Activated T-helper 1 cell treated with anti-CD3 and anti-CD28 coated beads, Interleukin-2, amount 50 U/mL, for 16 hours (primary cell): ENCODE measurements at places on chromosomes 2 and 18.

GRCh38 chr2:150169237-150169629 lies 318.2 kb downstream of the RND3 start:
- DNase-seq = no peak

- no peak for DNase-seq
Observed at GRCh38 chr18:57984490-57985115, 59.4 kb upstream of the NEDD4L start.

DNA sequence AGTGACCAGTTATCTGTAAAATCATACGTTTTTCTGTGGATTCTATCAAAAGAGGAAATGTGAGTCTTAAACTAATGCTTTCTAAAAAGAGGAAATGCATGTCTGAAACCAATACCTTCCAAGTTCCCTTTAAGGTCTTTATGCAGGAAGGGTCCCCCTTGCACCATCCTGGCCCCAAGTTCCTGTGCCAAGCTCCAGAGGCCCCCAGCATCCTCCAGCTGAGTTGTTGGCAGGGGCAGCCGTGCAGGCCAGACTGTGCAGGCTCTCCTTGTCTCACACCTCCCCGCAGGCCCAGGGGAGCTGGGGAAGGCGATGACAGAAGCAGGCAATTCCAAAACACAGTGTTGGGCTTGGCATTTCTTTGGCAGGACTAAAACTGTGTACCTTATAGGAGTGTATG lies 39.2 kb downstream of the DPYSL5 start:
- no peak for DNase-seq

- no peak for DNase-seq
Observed at GRCh38 chr18:58819051-58819450, 45.6 kb upstream of the ZNF532 start.

DNA sequence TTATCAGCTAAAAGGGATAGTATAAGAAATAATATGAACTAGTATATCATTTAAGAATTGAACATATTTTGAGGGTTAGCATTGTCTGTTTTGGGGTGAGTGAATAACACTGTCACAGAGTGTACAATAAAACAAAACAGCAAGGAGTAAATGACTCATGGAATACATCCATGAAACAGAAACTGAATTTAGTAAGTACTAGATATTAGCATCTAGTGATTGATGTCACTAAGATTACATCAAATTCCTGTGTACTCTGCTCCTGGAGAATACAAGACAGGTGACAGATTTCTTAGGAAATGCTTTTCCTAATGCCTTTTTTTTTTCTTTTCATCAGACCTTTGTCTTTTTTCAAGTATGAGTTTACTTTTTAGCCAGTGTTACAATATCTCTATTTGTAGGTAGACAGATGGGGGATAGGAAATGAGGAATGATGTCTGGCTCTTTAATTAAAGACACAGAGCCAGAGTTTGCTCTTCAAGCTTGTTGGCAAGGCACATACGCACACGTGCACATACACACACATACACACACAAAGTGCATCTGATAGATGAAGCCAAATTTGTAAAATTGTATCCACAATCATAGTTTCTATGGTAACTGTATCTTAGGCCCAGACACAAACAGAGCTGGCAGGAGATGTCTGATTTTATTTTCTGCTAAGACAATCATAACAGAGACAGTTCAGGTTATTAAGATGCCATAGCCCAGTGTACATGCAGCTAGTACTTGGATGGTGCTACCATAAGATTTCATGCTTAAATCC lies 138.2 kb upstream of the NRP2 start:
- no peak for DNase-seq

GRCh38 chr2:216202626-216203250 lies 93.6 kb downstream of the XRCC5 start:
- DNase-seq = no peak

DNA sequence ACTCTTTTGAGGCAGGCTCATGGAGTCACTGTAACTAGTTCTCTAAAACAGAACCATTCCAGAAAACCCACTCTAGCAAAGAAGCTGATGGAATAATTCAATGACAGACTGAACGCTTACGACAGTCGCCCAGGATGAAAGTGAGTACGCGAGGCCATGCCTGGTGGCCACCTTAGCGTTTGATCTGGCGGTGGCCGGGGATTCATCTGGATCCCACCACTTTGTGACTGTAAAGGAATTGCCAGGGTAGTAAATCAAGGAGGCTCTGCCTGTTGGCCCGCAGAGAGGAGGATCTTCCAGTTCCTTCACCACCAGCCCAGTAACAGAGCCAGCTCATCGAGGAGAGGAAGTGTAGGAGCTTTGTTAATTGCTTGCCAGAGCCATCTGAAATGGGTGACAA lies 34.6 kb downstream of the GREB1 start:
- no peak for DNase-seq

DNA sequence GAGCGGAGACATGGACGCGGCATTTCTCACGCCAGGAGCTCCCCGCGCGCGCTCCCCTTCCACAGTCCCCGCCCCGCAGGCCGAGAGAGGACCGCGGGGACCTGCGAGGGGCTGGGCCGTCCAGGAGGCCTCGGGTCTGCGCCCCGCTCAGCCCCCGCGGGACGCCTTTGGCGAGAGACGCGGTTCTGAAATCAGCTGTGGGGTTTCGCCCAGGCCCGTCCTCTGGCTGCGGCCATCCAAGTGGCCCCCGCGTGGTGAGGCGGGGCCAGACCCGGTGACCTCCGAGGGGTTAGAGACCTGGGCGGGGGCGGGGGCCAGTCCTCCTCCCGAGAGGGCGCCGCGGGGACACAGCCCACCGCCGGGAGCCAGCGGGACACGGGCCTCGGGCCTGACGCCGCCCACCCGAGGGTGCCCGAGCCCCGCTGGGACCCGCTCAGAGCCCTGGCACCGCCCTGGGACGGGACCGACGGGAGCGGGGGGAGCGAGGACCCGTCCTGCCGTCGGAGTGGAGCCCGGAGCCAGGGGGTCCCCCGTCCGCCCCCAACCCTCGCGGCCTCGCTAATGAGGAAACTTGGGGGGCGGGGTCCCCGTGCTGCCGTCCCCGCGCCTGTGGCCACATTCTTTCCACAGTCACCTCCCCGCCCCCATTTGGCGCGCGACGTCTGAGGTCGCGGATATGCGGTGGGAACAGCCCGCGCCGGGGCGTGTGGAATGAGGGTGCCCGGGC lies 6.1 kb upstream of the SALL3 start:
- DNase-seq = no peak

DNA sequence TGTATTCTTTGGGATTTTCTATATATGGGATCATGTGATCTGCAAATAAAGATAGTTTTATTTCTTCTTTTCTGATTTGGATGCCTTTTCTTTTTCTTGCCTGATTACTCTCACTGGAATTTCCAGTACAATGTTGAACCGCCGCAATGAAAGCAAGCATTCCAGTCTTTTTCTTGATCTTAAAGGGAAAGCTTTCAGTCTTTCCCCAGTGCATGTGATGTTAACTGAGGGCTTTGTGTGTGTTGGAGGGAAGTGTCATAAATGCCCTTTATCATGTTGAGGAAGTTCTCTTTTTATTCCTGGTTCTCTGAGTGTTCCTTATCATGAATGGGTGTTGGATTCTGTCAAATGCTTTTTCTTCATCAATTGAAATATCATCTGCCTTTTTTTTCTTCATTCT lies 16.9 kb upstream of the CYBRD1 start:
- DNase-seq = no peak

DNA sequence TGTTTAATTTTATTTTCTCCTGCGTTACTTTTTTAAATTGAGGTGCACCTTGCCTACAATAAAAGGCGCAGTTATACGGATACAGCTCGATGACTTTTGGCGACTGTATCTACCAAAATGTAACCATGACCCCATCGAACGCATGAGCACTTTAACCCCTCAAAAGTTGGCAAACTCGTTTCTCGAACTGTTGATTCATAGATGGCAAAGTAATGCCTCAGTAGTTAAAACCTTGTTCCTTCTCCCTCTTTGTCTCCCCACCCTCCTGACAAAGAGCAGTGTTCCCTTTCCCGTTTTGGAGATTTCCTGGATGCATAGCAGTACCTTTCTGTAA lies 577 bp downstream of the MOGAT1 start:
- no peak for DNase-seq

GRCh38 chr2:64640153-64641044 lies 13.3 kb downstream of the SERTAD2 start:
- no peak for DNase-seq

DNA sequence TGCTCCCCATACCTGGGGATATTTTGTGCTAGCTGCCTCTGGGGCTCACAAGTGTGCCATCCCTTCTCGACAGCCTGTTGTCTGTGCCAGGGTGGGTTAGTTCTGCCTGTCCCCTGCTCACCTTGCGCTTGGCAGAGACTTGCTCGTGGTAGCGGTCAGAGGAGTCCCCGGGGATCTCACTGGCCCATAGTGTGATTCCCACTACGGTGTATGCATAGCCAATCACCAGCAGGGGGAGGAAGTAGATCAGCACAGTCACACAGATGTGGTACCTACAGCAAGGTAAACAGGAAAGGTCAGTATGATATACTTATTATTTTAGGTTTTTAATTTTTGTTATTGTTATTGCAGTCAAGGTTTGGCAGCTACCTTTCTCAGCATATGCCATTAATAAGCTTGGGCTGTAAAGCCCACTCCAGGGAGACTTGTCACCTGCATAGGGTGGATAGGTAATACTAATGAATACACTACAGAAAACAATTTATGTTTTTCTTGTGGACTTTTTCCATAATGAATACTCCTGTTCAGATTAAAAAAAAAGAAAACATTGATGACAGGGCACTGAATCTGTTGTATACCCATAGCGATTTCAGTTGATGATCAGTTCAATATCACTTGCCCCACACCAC lies 95.2 kb downstream of the POLE4 start:
- no peak for DNase-seq

DNA sequence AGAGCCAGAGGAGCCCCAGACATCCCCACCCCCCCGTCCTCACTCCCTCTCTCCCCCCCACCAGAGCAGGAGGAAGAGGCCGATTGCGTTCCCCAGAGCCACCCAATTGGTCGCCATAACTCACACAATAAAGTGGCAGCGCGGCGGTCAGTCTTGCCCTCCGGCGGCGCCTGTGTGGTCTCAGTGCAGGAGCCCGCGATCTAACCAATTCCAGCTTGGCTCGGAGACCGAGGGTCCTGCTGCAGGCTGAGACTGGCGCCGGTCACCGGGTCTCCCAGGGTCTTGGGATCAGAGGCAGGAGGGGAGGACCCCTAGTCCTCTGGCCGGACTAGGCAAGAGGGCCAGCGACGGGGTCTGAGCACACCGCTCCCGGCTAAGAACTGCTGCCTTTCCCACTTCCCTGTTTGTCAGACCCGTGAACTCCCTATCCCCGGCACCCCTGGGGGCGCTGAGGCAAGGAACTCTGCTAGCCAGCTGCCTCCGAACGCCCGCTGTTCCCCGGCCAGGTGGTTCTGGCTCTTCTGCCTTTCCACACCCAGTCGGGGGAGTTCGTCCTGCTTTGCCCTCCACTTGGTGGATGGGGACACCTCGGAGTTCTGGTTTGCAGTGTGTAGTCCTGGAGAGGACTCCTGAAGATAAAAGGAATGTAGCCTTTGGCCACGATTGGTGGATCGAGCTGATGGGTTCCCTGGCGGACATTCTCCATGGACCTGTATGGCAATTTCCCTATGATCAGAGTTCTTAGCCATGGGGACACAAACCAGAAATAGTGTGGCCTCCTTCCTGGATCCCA lies 1.0 kb upstream of the HOXD12 start:
- DNase-seq = no peak

- no peak for DNase-seq
Observed at GRCh38 chr2:144208924-144209323, 311.0 kb downstream of the ZEB2 start.

GRCh38 chr2:164722616-164723338 lies 101.5 kb upstream of the GRB14 start:
- DNase-seq = no peak

DNA sequence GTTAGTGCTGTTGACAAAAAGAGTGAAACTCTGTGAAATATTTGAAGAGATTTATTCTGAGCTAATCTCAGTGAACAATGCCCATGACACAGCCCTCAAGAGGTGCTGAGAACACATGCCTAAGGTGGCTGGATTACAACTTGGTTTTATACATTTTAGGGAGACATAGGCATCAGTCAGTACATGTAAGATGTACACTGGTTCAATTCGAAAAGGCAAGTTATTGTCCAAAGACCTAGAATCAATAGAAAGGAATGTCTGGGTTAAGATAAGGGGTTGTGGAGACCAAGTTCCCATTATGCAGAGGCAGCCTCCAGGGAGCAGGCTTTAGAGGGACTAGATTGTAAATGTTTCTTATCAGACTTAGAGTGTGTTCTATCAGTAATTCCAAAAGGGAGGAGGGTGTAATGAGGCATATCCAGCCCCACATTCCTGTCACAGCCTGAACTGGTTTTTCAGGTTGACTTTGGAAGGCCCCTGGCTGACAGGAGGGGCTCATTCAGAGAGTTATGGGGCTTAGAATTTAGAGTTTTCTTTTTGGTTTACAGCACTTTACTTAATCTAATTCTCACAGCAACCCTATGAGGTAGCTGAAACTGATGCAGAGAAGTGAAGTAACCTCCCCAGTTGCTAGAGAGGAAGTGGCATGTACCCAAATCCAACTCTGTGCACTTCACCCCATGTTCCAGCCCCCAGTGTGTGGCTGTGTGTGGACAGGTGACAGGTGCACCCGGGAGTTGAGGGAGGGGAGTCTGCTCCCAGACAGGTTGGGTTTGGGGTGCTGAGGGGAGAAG lies 28.3 kb upstream of the ASAP2 start:
- no peak for DNase-seq

DNA sequence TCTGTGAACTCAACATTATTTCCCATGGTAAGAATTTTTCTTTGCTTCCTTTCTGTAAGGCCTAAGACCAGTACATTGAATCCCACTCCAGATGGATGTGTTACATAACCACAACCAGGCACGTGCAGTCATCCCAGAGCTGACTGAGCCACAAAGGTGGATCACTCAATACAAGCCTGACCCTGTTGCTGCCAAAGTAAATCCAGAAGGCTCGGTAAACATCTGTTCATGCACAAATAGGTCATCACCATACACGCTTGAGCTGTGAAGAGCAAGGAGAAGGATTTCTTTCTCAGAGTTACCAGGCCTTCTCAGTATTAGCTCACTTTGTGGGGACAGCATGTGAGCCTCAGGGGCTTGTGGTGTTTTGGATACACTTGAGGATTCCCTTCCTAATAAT lies 791.4 kb upstream of the FANCL start:
- no peak for DNase-seq

GRCh38 chr2:177241711-177242120 lies 22.8 kb downstream of the NFE2L2 start:
- no peak for DNase-seq

DNA sequence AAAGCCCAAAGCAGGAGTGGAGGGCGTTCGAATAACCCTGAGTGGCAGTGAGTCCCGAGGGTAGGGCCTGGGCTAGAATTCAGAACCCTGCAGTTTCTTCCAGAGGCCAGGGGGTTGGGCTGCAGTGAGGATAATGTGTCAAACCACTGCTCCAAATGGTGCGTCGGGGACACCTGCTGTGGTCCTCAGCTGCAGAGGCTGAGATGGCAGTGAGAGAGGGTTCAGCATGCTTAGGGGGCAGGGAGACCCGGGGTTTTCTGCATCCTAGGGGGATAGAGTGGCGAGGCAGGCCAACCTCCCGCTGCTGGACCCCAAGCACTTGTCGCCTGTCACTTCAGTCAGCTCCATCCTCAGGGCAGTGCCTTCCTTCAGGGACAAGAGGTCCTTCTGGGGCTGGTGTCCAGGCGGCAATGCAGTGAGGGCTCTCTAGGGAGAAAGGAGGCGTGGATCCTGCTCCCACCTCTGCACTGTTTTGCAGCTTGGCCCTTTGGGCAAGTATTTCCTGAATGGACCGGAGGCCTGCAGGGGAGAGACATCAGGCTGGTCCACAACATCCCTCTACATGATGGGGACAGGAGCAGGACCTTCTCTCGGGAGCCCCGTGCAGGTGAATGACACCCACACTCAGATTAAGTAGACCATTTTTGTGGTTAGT lies 8.4 kb upstream of the NTSR2 start:
- no peak for DNase-seq
